Activated CD4-positive, alpha-beta T cell treated with anti-CD3 and anti-CD28 coated beads for 36 hours (primary cell): ENCODE measurements at places on chromosomes 5 and 9.

- DNase-seq = no peak
These were observed 50.4 kb downstream of the EPB41L4B start for GRCh38 chr9:109270441-109270840.

- no peak for DNase-seq
These were observed 570.1 kb downstream of the CDK5RAP2 start for GRCh38 chr9:120009856-120010255.

- no peak for DNase-seq
These were observed 152.2 kb upstream of the IRX2 start for GRCh38 chr5:2903451-2904395.

DNA sequence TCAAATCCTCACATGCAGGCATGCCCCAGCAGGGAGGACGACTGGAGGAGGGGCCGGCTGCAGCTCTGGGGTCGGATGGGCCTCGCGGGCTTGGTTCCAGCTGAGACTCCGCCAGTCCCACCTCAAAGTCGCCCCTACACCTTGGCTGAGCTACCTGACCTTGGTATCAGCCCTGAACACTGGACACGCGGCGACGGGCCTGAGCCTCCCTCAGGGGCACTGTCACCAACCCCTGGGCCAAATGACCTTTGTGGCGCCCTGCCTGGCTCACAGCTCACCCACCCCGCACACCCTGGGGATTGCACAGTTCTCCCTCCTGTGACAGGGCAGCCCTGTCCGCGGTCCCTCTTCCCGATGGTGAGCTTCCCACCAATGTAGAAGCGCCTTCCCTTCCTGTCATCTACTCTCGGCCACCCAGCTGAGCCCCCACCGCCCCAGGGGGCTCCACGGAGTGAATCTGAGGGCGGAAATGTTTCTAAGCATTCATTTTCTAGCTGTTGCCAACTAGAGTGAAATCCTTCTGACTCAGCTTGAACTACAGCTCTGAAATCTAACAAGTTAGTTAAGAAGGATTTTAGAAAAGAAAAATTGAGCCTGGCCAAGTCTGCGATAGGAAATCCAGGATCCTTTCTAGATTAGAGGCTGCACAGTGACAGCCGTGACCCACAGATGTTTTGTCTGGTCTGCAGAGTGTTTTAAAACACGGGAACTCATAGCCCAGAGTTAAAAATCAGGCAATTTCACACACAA, 138.9 kb upstream of the PHYKPL start:
- no peak for DNase-seq

GRCh38 chr5:54329731-54330709, 19.6 kb upstream of the ARL15 start:
- DNase-seq = no peak

DNA sequence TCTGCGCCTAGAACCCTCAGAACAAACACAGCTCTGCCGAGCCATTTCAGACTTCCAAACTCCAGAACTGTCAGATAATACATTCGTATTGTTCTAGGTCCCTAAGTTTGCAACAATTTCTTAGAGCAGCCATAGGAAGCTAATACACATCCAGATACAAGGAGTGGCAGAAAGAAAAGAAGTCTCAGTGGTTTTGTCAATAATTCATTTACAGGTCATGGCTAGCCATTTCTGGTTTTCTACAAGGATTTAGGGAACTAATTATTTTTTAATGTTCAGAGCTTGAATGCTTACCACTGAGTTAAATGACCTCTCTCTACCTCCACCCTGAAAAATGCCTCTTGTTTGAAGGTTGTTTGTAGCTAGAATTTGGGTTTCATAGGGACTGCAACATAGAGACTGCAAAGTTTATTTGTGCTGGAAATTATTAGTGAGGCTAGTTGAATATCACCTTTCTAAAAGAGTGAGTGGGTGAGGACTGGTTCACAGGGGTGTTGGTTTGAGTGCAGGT, 15.5 kb upstream of the ERMP1 start:
- no peak for DNase-seq
